Activated CD8-positive, alpha-beta T cell treated with anti-CD3 and anti-CD28 coated beads, Interleukin-2, amount 10 ng/mL, durations not matched to agents 7 days and 5 days (primary cell): ENCODE measurements at places on chromosomes 11 and 22.

GRCh38 chr11:95404370-95404769 lies 173.4 kb upstream of the SESN3 start:
- H3K4me1 ChIP-seq, result no peaks in the 10 kb centered on the region
- DNase-seq, result no peak
- H3K4me3 ChIP-seq, result no peak overlapping the region
- no peaks in the 10 kb centered on the region for H3K36me3 ChIP-seq

DNA sequence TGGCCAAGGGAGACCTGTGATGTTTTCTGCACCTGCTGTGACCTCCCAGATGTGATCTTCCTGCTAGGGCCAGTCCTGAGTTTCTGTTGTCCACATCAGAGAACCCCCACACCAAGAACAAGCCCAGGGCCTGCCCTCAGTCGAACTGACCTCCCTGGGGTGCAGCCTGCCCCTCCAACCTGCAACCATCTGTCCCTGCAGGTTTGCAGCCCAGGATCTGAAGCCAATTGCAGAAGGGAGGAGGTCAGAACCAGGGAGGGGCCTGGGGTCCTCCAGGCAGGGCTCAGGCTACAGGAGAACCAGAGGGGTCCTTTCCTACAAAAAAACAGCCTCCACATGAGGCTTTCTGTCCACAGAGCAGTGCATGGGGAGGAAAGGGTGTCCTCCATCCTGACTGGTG lies 807 bp downstream of the TRIM3 start:
- H3K27ac ChIP-seq, result no peak overlapping the region
- DNase-seq, result no peak
- peaks cover 11% of the 10 kb centered on the region for H3K27me3 ChIP-seq
- H3K4me1 ChIP-seq, result peaks cover 26% of the 10 kb centered on the region
- H3K36me3 ChIP-seq, result peaks cover 11% of the 10 kb centered on the region

DNA sequence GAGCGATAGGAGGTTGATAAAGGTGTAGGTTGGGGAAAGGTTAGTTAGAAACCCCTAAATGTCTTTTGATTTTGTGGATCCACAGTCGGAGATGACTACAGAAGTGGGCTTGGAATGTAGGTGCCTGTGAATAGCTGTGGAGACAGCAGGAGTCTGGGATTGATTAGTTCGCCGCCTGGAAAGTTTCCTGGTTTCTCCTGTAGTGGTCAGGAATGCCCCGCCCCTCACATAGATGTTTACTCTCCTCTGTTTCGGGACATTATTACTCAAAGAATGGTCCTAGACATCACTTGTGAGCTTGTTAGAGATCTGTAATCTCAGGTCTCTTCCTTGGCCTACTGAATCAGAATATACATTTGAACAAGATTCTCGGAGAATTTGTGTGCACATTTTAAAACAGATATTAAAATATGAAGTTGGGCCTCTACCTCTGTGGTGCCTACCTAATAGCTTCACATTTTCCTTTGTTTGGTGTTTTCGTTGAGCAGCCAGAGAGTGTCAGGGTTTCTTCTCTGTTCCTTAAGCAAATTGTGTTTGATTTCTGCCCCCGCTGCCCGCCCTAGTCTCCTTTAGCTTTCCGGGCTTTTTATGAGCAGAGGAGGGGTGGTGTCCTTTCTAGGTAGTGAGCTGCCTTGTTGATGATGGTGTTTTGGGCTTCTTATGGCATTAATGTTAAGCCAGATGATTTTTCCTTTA lies 89.4 kb downstream of the PPP6R3 start:
- peaks cover 46% of the 10 kb centered on the region for H3K4me1 ChIP-seq
- no peaks in the 10 kb centered on the region for H3K27me3 ChIP-seq
- H3K36me3 ChIP-seq, result peaks cover 73% of the 10 kb centered on the region
- no peak for DNase-seq

DNA sequence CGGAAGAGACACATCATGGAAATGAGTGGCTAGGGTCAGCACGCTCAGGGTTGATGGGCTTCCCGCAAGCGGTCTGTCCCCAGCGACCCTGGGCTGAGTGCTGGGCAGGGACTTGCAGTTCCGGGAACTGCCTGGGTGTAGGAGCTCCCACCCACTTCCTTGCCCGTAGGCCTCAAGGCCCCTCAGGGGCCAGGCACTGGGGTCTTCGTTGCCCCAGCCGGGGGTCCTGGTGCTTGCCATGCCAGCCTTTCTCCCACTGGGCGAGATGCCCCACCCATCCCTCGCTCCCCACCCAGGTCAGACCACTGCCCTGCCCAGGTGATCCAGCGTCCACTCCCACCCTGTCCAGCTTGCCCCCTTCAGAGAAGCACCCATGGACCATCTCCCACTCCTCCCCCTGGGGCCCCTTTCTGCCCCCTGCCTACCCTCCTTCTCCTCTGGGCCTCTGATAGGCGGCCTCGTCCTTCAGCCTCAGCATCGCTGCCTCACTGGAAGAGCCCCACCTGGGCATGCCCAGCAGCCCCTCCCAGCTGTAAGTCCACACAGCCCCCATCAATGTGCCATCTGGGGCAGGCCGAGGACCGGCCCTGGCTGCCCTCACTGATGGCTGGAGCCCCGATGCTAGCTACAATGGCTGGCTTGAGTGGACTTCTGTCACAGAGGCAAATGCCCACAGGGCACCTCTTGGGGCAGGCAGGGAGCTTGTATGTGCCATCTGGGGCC lies 17.8 kb upstream of the DGCR8 start:
- H3K36me3 ChIP-seq, result peaks cover 17% of the 10 kb centered on the region
- H3K4me3 ChIP-seq, result no peak overlapping the region
- no peak for DNase-seq
- H3K4me1 ChIP-seq, result peaks cover 12% of the 10 kb centered on the region
- H3K27ac ChIP-seq, result no peak overlapping the region

- peaks cover 85% of the 10 kb centered on the region for H3K36me3 ChIP-seq
- H3K4me1 ChIP-seq, result peaks cover 58% of the 10 kb centered on the region
- DNase-seq, result no peak
- no peaks in the 10 kb centered on the region for H3K27me3 ChIP-seq
- H3K27ac ChIP-seq, result peak overlapping the region; percentile 61
Observed at GRCh38 chr22:36287881-36288515, 35.1 kb downstream of the APOL1 start.

GRCh38 chr11:102882389-102883024 lies 7.7 kb upstream of the MMP12 start:
- no peak overlapping the region for H3K27ac ChIP-seq
- no peaks in the 10 kb centered on the region for H3K27me3 ChIP-seq
- H3K4me1 ChIP-seq, result no peaks in the 10 kb centered on the region
- no peaks in the 10 kb centered on the region for H3K36me3 ChIP-seq
- no peak for DNase-seq

- H3K27me3 ChIP-seq, result no peaks in the 10 kb centered on the region
- DNase-seq, result no peak
- no peak overlapping the region for H3K27ac ChIP-seq
- no peak overlapping the region for H3K4me3 ChIP-seq
Observed at GRCh38 chr11:127926721-127927120, 660.6 kb downstream of the ETS1 start.

GRCh38 chr22:30340911-30341685 lies 14.4 kb upstream of the TBC1D10A start:
- no peak overlapping the region for H3K4me3 ChIP-seq
- H3K27me3 ChIP-seq, result no peaks in the 10 kb centered on the region
- no peak overlapping the region for H3K27ac ChIP-seq
- H3K4me1 ChIP-seq, result no peaks in the 10 kb centered on the region
- peaks cover 92% of the 10 kb centered on the region for H3K36me3 ChIP-seq
- DNase-seq, result no peak

DNA sequence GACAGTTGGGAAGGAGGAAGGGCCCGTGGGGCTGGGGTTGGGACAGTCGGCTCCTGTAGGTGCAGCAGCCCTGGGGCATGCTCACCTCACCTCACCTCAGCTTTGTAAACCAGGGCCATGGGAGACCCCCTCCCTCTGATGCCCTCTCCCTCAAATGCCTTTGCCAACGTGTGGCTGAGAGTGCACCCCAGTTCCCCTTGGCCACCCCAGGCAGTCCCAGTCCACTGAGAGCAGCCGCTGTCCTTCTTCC lies 4.2 kb upstream of the NEAT1 start:
- H3K4me1 ChIP-seq, result peaks cover 60% of the 10 kb centered on the region
- DNase-seq, result no peak
- H3K27ac ChIP-seq, result peak overlapping the region; percentile 100
- H3K36me3 ChIP-seq, result peaks cover 10% of the 10 kb centered on the region
- H3K4me3 ChIP-seq, result peak overlapping the region; percentile 87
- peaks cover 2% of the 10 kb centered on the region for H3K27me3 ChIP-seq

GRCh38 chr11:131910178-131910522 lies 539.7 kb downstream of the NTM start:
- H3K27me3 ChIP-seq, result peaks cover 34% of the 10 kb centered on the region
- DNase-seq, result no peak
- no peak overlapping the region for H3K4me3 ChIP-seq
- no peak overlapping the region for H3K27ac ChIP-seq
- peaks cover 9% of the 10 kb centered on the region for H3K4me1 ChIP-seq
- H3K36me3 ChIP-seq, result peaks cover 2% of the 10 kb centered on the region

DNA sequence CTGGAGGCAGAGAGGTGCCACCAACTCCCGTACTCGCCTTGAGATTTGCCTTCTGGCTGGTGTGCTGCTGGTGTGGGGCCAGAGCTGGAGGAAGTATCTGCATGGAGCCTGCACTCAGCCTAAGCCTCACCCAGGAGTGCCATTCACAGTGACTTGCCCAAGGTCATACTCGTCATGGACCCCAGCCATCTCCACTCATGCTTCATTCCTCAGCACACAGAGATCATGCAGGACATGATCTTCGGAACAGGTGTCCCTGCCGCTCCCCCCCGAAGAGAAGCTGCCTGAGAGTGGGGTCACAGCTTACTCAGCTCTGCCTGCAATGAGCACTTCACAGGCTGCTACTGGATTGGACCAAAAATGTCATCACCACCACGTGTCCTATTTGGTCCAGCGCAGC lies 49.0 kb downstream of the PC start:
- DNase-seq, result no peak
- H3K4me3 ChIP-seq, result no peak overlapping the region
- no peaks in the 10 kb centered on the region for H3K4me1 ChIP-seq
- no peaks in the 10 kb centered on the region for H3K36me3 ChIP-seq

DNA sequence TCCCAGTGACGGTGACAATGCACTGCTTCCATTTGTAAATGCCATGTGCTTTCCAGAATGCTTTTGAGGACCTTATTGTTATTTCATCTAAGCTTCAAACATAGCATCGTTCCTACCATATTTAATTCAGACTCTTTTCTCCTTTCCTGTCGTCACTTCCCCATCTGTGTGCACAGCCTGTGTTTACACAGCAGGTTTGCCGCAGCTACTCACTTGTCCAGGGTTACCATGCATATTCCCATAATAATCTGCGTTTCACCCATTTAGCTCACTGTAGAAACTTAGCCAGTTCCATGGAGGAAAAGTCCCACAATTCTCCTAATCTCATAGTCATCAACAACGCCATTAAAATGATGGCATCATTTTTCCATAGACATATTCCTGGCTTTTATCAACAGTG lies 48.0 kb downstream of the FLI1 start:
- no peak overlapping the region for H3K27ac ChIP-seq
- H3K4me3 ChIP-seq, result no peak overlapping the region
- peaks cover 75% of the 10 kb centered on the region for H3K4me1 ChIP-seq
- H3K36me3 ChIP-seq, result peaks cover 57% of the 10 kb centered on the region

DNA sequence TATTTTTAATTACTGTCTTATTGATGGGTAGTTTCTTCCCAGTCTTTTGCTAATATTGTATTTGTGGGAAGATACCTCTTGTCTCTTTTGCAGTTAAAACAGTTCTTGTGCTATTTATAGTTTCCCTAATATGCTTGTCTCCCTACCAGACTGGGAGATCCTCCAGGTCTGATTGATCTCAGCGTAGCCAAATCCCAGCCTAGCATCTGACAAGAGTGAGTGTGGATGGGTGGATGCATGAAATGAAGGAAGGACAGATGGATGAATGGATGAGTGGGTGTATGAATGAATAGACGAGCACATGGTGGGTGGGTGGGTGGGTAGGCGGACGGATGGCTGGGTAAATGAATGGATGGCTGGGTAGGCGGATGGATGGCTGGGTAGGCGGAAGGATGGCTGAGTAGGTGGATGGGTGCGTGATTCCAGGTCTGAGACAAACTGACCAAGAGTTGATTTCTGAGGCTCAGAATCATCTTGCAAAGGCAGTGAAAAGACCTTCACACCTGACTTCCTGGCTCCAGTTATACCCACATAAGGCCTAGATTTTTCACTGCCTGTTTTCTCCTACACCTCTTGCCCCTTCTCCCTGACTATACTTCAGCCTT lies 11.4 kb downstream of the DNAJB13 start:
- no peak for DNase-seq
- no peaks in the 10 kb centered on the region for H3K27me3 ChIP-seq
- H3K27ac ChIP-seq, result no peak overlapping the region
- H3K4me3 ChIP-seq, result no peak overlapping the region
- H3K36me3 ChIP-seq, result no peaks in the 10 kb centered on the region
- H3K4me1 ChIP-seq, result peaks cover 8% of the 10 kb centered on the region

GRCh38 chr11:125086633-125087296 lies 23.7 kb downstream of the SLC37A2 start:
- no peaks in the 10 kb centered on the region for H3K36me3 ChIP-seq
- H3K4me3 ChIP-seq, result no peak overlapping the region
- H3K4me1 ChIP-seq, result peaks cover 8% of the 10 kb centered on the region
- H3K27me3 ChIP-seq, result no peaks in the 10 kb centered on the region

GRCh38 chr11:86370922-86371594 lies 3.6 kb upstream of the CCDC81 start:
- H3K27ac ChIP-seq, result no peak overlapping the region
- no peaks in the 10 kb centered on the region for H3K36me3 ChIP-seq
- H3K4me1 ChIP-seq, result peaks cover 9% of the 10 kb centered on the region

- no peak for DNase-seq
- H3K4me3 ChIP-seq, result no peak overlapping the region
- no peaks in the 10 kb centered on the region for H3K27me3 ChIP-seq
- peak overlapping the region; percentile 61 for H3K27ac ChIP-seq
- peaks cover 68% of the 10 kb centered on the region for H3K36me3 ChIP-seq
- H3K4me1 ChIP-seq, result peaks cover 48% of the 10 kb centered on the region
Observed at GRCh38 chr11:66636411-66636810, 2.1 kb upstream of the RBM4 start.

DNA sequence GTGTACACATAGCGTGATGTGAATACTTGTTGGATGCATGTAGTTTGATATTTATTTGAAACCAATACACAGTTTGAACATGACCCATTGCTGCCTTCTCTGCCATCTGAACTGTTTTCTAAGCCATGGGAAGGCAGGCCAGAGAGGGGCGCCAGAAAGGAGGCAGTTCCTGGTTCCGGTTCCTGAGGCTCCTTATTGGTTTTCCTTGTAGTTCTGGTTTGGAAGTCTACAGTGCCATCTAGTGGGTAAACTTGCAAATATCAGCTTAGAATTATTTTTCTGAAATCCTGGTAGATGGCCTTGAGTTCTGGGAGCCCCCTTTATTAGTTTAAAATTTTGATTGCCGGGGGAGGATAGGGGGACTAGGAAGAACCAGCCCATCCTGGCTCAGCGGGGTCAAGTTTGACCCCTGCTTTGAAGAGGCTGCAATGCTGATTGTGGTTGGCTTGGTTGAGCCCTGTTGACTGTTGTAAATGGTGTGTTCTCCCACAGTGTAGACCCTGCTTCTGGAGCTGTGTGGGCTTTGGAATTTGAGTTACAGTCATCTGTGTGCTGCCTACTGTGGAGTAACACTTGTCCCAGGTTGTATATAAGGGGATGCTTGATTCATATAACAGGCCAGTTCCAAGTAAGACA lies 48.4 kb downstream of the GRAMD1B start:
- H3K4me1 ChIP-seq, result peaks cover 49% of the 10 kb centered on the region
- H3K27me3 ChIP-seq, result no peaks in the 10 kb centered on the region
- peak; percentile 39 for DNase-seq
